Activated CD4-positive, alpha-beta T cell treated with anti-CD3 and anti-CD28 coated beads, Interleukin-2, amount 50 U/mL, for 48 hours (primary cell): ENCODE measurements at places on chromosomes 1 and 21.

GRCh38 chr1:57839067-57839466 is 415.2 kb upstream of the DAB1 start:
- no peak for DNase-seq

DNA sequence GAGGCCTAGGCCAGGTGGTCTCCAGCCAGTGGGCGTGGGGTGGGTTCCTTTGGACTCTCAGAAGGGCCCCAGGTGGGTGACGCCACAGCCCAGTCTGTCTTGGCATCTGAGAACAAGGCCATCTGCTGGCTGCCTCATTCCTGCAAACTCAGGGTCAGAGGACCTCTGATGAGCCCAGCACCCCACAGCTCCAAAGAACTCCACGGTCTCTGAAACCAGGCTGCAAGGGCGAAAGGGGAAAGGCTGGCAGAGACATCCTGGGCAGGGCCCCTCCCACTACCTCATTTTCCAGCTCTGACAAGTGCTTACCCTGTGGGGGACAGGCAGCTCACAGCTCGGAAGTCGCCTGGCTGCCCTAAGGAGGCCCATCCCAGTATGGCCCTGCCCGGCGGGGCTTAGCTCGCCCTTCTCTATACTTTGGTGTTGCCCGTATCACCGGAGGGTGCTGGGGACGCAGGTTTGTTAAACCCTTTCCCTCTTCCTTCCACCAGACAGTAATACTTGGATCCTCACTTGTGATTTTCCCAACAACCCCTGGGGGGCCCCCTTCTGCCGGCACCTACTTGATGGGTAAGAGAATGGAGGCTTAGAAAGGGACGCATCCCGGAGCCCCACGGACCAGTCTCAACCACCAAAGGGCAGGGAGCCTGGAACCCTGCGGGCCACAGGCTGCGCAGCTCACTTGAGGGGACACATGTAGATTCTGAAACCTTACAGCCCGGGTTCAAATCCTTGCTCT is 10.9 kb upstream of the EDN2 start:
- peak; percentile 46 for DNase-seq

- no peak for DNase-seq
Observed at GRCh38 chr21:46124083-46124925, 26.4 kb downstream of the COL6A2 start.

DNA sequence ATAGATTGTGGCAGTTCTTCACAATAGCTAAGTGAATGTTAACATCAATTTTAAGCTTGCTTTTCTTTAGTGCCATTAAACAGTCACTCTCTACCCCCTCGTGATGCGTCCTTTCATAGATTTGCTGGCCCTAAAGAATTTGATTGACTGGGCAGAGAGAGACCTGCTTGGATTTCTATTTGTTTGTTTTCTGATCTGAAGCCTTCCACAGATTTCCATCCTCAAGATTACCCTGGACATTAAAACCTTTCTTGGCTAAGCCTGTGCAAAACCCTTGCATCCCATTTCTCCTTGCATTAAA is 17.8 kb downstream of the C1orf21 start:
- no peak for DNase-seq

DNA sequence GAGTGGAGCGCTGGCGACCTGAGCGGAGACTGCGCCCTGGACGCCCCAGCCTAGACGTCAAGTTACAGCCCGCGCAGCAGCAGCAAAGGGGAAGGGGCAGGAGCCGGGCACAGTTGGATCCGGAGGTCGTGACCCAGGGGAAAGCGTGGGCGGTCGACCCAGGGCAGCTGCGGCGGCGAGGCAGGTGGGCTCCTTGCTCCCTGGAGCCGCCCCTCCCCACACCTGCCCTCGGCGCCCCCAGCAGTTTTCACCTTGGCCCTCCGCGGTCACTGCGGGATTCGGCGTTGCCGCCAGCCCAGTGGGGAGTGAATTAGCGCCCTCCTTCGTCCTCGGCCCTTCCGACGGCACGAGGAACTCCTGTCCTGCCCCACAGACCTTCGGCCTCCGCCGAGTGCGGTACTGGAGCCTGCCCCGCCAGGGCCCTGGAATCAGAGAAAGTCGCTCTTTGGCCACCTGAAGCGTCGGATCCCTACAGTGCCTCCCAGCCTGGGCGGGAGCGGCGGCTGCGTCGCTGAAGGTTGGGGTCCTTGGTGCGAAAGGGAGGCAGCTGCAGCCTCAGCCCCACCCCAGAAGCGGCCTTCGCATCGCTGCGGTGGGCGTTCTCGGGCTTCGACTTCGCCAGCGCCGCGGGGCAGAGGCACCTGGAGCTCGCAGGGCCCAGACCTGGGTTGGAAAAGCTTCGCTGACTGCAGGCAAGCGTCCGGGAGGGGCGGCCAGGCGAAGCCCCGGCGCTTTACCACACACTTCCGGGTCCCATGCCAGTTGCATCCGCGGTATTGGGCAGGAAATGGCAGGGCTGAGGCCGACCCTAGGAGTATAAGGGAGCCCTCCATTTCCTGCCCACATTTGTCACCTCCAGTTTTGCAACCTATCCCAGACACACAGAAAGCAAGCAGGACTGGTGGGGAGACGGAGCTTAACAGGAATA is 4.2 kb downstream of the TFAP2E start:
- peak; percentile 58 for DNase-seq

- no peak for DNase-seq
Observed at GRCh38 chr1:21391497-21391896, 48.4 kb upstream of the NBPF3 start.
